ENCODE measurements at places on chromosomes 7 and 10.

DNA sequence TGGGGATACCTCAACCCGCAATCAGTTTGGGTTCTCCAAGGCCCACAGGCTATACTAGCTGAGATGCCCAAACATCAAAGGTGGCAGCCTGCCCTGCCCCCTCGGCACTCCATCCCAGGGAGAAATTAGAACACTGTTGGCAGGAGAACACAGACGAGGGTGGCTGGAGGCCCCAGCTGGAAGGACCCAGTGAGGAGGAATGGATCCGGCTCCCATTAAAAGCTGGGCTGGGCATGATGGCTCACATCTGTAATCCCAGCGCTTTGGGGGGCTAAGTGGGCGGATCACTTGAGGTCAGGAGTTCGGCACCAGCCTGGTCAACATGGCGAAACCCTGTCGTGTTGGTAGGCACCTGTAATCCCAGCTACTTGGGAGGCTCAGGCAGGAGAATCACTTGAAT is 199.9 kb upstream of the GNAI1 start:
- no peak for DNase-seq

- DNase-seq: no peak
These were observed 89.4 kb downstream of the FAS start for GRCh38 chr10:89079961-89080360.

- no peak for DNase-seq
These were observed 180.9 kb downstream of the SEMA3A start for GRCh38 chr7:84013616-84014240.

GRCh38 chr7:81333536-81333935 is 414.7 kb upstream of the SEMA3C start:
- no peak for DNase-seq

GRCh38 chr10:13054844-13055243 is 45.1 kb upstream of the OPTN start:
- no peak for DNase-seq

- DNase-seq: no peak
These were observed 995 bp upstream of the INPP5F start for GRCh38 chr10:119724593-119725516.

DNA sequence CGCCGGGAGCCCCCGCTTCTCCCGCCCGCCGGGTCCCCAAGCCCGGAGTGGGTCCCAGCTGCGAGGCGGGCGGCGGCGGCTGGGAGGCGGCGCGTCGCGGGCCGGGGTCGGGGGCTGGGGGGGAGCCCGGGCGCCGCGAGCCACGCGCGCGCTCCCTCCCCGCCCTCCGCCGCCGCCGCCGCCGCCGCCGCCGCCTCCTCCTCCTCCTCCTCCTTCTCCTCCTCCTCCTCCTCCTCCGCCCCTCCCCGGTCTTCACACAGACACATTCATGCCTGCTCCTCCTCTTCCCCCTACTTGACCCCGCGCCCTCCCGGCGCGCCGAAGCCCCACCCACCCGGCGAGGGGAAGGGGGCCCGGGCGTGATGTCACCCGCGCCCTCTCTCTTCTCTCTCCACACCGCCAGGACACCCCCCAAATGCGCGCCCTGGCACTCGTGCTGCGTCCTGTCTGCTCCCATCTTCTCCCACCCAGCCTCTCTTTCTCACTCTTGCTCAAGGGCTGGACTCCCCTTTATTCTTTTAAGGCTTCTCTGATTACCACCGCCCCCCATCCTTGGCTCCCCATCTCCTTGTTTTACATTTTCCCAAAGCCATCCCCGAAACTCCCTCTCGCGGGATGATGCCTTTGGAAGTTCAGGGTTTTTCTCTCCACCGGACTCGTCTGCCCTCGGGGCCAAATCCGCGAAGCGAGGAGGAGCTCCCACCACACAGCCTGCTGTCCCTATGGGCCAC is 967 bp upstream of the GLI3 start:
- DNase-seq: peak; percentile 62

- DNase-seq: no peak
These were observed 25.3 kb downstream of the CCDC6 start for GRCh38 chr10:59880971-59881510.

DNA sequence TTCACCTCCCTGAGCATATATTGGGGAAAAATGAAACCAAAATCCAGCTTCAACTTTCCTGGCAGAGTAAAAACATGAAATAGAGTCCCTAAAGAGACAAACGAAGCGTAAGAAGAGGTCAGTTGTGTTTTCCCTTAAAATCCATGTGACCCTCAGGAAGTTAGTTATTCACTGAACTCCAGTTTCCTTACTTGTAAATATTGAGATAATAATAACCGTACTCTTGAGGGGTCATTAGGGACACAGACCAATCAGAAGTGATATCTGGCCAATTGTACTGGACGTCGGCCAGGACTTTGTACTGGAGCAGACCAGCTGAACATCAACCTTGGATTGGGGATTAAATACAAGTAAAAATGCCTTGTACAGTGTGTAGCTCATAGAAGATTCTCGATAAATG is 167.0 kb downstream of the GATA3 start:
- no peak for DNase-seq

DNA sequence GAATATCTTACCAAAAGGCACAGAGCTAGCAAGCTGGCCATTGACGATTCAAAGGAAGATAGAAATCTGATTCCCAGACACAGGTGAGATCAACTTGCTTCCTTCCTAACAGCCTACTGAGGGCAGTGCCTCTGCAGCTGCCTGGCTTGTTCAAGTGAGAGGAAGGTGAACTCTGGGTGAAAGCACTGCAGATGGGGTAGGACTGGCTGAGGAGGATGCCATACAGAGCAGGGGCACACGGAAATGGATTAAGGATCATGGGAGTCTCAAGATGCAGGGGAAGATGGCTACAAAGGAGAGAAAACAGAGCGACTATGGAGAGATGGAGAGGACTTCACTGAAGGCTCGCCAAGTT is 34.4 kb upstream of the GPAM start:
- DNase-seq: no peak

- no peak for DNase-seq
These were observed 16.9 kb upstream of the GGCT start for GRCh38 chr7:30521532-30521931.

All from SK-N-DZ (cell line).